ENCODE measurements at places on chromosomes 6 and 20. TPM values are rescaled to one million over a fixed set of nuclear protein-coding genes. Genes with fewer than 3 reads are reported as not detected.

Gene FAM209B
- not detected for total RNA-seq

Gene OTOR
- not detected for total RNA-seq

Gene DAAM2
- under 0.01 TPM for total RNA-seq

Gene DEFB115
- not detected for total RNA-seq

Gene COL12A1
- total RNA-seq, result 16.1 TPM

Gene ADGRB3
- total RNA-seq, result under 0.01 TPM
